Thyroid gland (tissue), 4 donors: ENCODE measurements at places on chromosomes 16 and 17. TPM values are rescaled to one million over a fixed set of nuclear protein-coding genes. Genes with fewer than 3 reads are reported as not detected.

IRX3 gene
- total RNA-seq = 8.3 TPM

DNA sequence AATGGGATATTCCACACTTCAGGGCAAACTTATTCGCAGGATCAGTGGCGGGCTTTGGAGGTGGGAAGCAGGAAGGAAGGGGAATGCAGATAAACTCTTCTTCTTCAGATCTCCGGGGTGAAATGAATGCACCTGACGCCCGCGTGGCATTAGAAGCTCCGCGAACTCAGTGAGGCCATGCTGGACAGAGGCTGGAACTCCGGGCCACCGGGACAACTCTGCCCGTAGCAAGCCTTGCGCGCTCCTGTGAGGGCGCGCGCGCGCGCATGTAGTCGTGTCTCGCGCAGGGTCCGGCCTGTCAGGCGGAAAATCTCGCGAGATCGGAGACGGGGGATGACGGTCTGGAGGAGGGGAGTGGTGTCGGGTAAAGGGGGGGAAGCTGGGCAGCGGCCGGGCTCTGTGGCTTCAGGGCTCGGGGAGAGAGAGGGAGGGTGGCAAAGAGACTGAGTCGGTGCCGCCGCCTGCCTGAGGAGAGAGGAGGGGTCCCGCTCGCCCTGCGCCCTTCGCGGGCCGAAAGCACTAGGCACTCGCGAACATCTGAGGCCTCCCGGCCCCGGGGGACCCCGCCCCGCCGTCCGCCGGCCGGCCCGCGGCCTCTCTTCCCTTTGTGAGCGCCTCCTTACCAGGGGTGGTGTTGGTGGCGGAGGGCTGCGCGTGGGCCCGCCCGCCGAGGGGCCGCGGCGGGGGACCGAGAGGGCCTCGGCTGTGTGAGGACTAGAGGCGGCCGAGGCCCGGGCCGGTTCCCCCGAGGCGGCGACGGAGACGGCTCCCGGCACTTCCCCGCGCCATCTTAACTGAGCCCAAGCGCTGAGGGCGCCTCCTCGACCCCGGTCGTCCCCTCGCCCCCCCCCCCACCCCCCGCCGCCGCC lies at the start of gene TAOK1:
TAOK1 (plus strand) TSS at position 382 of the 869 bp plus-strand sequence. CDS start 61,186 bp downstream, outside the sequence.
- H3K4me1 ChIP-seq = peaks cover 8% of the 10 kb centered on the region
- peak within 1 kb of the TSS; percentile 95 for H3K27ac ChIP-seq
- DNase-seq = peak; percentile 100
- H3K4me3 ChIP-seq = peak within 1 kb of the TSS; percentile 96
- H3K36me3 ChIP-seq = no peaks in the 10 kb centered on the region
- no peaks in the 10 kb centered on the region for H3K27me3 ChIP-seq

- peaks cover 6% of the 10 kb centered on the region for H3K36me3 ChIP-seq
- no peak overlapping the region for H3K27ac ChIP-seq
- no peaks in the 10 kb centered on the region for H3K4me1 ChIP-seq
- H3K4me3 ChIP-seq = no peak overlapping the region
Measured at GRCh38 chr17:19345067-19345460, 17.5 kb downstream of the B9D1 start.

GRCh38 chr16:31869511-31870201 lies 4.0 kb upstream of the ZNF267 start:
- DNase-seq = no peak
- no peak overlapping the region for H3K27ac ChIP-seq
- H3K27me3 ChIP-seq = no peaks in the 10 kb centered on the region
- H3K36me3 ChIP-seq = no peaks in the 10 kb centered on the region
- H3K4me1 ChIP-seq = peaks cover 11% of the 10 kb centered on the region

- DNase-seq = no peak
- no peak overlapping the region for H3K4me3 ChIP-seq
- H3K36me3 ChIP-seq = no peaks in the 10 kb centered on the region
- no peaks in the 10 kb centered on the region for H3K27me3 ChIP-seq
Measured at GRCh38 chr16:81599034-81599744, 154.6 kb downstream of the CMIP start.

GRCh38 chr16:50984688-50985087 lies 166.4 kb downstream of the SALL1 start:
- no peaks in the 10 kb centered on the region for H3K36me3 ChIP-seq
- H3K4me3 ChIP-seq = no peak overlapping the region
- no peaks in the 10 kb centered on the region for H3K4me1 ChIP-seq

NPIPA8 gene
- total RNA-seq = 42.0 TPM

CCL2 gene
- total RNA-seq = 39.4 TPM

DNA sequence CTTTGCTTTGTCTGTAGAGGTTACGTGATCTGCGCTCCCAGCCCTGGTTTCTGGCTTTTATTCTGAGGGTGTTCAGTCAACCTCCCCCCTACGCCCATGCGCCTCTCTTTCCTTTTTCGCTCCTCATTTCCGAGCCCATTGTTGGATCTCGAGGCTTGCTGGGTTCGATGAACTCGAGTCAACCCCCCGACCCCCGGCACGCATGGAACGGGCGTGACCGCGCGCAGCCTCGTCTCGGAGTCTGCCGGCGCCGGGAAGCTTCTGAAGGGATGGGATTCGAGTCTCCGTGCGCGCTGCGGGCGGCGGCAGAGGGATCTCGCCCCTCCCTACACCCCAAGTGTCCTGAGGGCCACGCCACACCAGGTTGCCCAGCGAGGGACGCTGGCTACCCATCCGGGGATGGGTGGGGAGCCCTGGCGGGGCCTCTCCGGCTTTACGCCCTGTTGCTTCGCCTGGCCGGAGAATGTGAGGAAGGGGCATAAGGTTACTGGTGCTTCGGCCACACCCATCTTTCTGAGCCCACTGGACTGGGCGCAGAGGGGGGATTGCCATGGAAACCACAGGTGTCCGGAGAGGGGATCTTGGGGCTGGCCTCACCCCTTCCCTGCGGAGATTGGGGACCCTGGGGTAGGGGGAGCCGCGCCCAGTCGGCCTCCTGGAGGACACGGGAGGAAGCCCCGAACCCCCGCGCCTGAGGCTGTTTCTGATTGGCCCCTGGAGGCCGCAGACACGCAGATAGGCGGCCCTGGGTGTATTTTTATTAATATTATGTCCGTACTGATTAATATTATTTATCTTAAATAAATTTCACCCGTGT lies 1.8 kb downstream of the MAPT start:
- H3K36me3 ChIP-seq = no peaks in the 10 kb centered on the region
- peaks cover 33% of the 10 kb centered on the region for H3K4me1 ChIP-seq
- H3K4me3 ChIP-seq = no peak overlapping the region
- peaks cover 7% of the 10 kb centered on the region for H3K27me3 ChIP-seq

GRCh38 chr16:57255686-57256415 lies 10.8 kb downstream of the ARL2BP start:
- DNase-seq = no peak
- H3K36me3 ChIP-seq = peaks cover 16% of the 10 kb centered on the region

DNA sequence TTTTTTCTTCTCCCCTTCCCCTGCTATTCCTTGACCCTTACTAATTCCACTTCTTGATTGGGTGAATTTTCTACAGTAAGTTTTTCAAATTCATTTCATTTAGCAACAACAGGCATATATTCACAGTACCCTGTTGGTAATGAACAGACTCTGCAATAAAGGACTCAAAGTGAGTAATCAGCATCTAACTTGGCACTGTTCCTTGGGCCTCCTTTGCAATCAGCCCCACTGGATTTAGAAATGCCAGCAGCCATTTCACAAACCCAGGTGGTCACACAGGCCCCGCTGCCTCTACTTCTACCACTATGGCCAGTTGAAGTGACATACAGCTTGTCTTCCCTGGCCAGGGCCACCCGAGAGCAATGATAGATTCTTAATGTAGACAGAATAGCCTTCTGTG lies 113.8 kb downstream of the CYB561 start:
- no peaks in the 10 kb centered on the region for H3K4me1 ChIP-seq
- no peaks in the 10 kb centered on the region for H3K36me3 ChIP-seq
- H3K4me3 ChIP-seq = no peak overlapping the region
- no peak overlapping the region for H3K27ac ChIP-seq

GRCh38 chr17:21535686-21536375 lies 156.5 kb upstream of the KCNJ18 start:
- no peaks in the 10 kb centered on the region for H3K27me3 ChIP-seq
- no peaks in the 10 kb centered on the region for H3K4me1 ChIP-seq
- no peak overlapping the region for H3K4me3 ChIP-seq
- H3K36me3 ChIP-seq = peaks cover 7% of the 10 kb centered on the region
- no peak overlapping the region for H3K27ac ChIP-seq
- DNase-seq = no peak

MYL11 gene
- total RNA-seq = not detected

- no peaks in the 10 kb centered on the region for H3K27me3 ChIP-seq
- no peak overlapping the region for H3K27ac ChIP-seq
- no peak for DNase-seq
- no peak overlapping the region for H3K4me3 ChIP-seq
Measured at GRCh38 chr17:59234631-59235030, 14.3 kb downstream of the GDPD1 start.

DNA sequence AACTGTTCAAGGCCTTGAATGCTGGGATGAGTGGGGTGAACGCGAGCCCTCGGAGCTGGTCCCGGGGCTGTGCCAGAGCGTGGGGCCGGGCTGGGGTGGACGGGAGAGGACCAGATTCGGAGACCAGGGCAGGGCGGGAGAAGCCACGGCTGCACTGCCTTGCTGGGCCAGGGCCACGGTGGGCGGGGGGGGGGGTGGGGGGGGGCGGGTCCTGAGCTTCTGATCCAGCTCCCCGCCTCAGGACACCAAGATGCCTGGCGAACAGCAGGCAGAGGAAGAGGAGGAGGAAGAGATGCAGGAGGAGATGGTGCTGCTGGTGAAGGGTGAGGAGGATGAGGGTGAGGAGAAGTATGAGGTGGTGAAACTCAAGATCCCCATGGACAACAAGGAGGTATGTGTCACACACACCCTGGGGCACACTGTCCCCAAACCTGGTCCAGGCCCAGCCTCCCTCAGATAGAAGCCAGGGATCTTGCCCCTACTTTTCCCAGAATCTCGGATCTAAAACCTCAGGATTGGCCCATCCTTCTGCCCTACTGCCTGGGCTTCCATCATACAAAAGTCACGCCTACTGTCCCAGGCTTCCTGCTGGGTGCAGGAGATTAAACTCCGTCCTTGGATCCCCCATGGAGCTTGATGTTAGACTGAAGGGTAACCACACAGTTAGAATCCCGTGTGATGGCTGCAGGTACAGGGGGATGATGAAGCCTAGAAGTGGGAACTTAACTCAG lies 563 bp downstream of the ZNF771 start:
- peak overlapping the region; percentile 72 for H3K4me3 ChIP-seq
- H3K27me3 ChIP-seq = no peaks in the 10 kb centered on the region
- H3K4me1 ChIP-seq = peaks cover 19% of the 10 kb centered on the region
- H3K36me3 ChIP-seq = no peaks in the 10 kb centered on the region

- DNase-seq = peak; percentile 41
- peaks cover 61% of the 10 kb centered on the region for H3K4me1 ChIP-seq
- H3K27me3 ChIP-seq = no peaks in the 10 kb centered on the region
- peak overlapping the region; percentile 96 for H3K4me3 ChIP-seq
- H3K36me3 ChIP-seq = no peaks in the 10 kb centered on the region
Measured at GRCh38 chr17:43171586-43172487, 823 bp downstream of the NBR1 start.

GALR2 gene
- not detected for total RNA-seq

DNA sequence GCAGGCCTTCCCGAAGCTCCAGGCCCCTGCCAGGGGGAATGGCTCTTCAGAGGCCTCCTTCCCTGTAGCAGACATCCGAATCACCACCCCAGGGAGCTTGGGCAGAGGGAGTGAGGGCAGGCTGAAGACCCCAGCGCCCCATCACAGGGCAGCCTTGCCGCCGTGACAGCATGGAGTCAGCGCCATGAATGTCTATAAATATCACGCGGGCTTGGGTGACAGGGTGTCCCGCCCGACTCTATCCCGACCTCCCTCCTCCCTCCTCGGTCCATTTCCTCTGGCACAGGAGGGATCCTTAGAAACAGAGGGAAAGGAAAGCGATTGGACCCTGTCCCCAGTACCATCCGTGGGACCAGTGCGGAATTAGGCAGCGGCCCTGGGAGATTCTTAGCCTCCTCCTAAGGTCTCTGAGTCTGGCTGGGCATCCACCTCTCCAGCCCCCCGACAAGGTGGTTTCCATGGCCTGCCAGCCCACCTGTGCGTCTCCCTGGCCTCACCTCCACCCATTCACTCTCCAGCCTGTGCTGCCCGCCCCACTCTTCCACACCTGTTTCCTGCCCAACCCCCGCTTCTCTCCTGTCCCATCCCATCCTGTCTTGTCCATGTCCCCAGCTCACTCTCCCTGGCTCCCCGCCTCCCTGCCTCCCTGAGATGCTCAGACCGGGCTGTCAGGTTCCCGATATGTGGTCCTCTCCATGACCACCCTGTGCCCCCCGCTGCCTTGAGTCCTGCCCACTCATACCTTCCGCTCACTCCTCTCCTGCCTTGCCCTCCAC lies 5.1 kb downstream of the ATP2A1 start:
- no peak overlapping the region for H3K4me3 ChIP-seq
- no peak for DNase-seq
- no peak overlapping the region for H3K27ac ChIP-seq
- no peaks in the 10 kb centered on the region for H3K27me3 ChIP-seq

GRCh38 chr17:13594762-13595598 lies 6.7 kb downstream of the HS3ST3A1 start:
- no peaks in the 10 kb centered on the region for H3K27me3 ChIP-seq
- H3K4me3 ChIP-seq = no peak overlapping the region
- no peaks in the 10 kb centered on the region for H3K4me1 ChIP-seq
- DNase-seq = peak; percentile 61
- H3K36me3 ChIP-seq = no peaks in the 10 kb centered on the region

TMEM238L gene
- not detected for total RNA-seq

CCL17 gene
- total RNA-seq = not detected

- no peaks in the 10 kb centered on the region for H3K36me3 ChIP-seq
- peaks cover 16% of the 10 kb centered on the region for H3K4me1 ChIP-seq
- no peaks in the 10 kb centered on the region for H3K27me3 ChIP-seq
- DNase-seq = peak; percentile 58
- no peak overlapping the region for H3K4me3 ChIP-seq
Measured at GRCh38 chr16:79301051-79301450, 299.5 kb downstream of the MAF start.

KIF2B gene
- not detected for total RNA-seq

PLD6 gene
- total RNA-seq = 3.2 TPM

DNA sequence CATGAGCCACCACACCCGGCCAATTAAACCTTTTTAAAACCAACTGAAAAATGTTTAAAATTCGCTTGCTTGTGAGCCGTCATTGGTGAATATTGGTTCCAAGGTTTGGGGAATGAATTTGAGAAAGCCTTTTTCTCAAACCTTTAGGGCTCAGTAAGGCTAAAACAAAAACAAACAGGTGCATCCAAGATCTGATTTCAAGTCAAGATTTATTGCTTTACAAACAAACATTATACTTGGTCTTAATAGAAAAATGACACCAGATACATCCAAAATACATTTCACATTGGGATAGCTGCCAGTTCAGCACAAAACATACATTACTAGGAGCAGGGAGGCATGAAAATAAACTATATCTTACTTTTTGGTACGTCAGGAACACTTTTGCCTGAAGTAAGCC lies 5.4 kb downstream of the C17orf58 start:
- H3K27me3 ChIP-seq = no peaks in the 10 kb centered on the region
- no peak overlapping the region for H3K4me3 ChIP-seq
- H3K36me3 ChIP-seq = no peaks in the 10 kb centered on the region
- H3K4me1 ChIP-seq = peaks cover 11% of the 10 kb centered on the region
- no peak overlapping the region for H3K27ac ChIP-seq

GRCh38 chr16:84929421-84930297 lies 81.7 kb downstream of the ZDHHC7 start:
- no peak overlapping the region for H3K27ac ChIP-seq
- H3K36me3 ChIP-seq = no peaks in the 10 kb centered on the region
- H3K27me3 ChIP-seq = no peaks in the 10 kb centered on the region
- H3K4me3 ChIP-seq = no peak overlapping the region
- H3K4me1 ChIP-seq = peaks cover 9% of the 10 kb centered on the region
- no peak for DNase-seq

GRCh38 chr16:21267298-21267697 lies 10.8 kb downstream of the CRYM start:
- no peaks in the 10 kb centered on the region for H3K36me3 ChIP-seq
- DNase-seq = no peak
- H3K27ac ChIP-seq = no peak overlapping the region
- no peaks in the 10 kb centered on the region for H3K4me1 ChIP-seq
- H3K27me3 ChIP-seq = no peaks in the 10 kb centered on the region
